Amniotic stem cell (primary cell): ENCODE measurements at places on chromosomes 3 and 15.

DNA sequence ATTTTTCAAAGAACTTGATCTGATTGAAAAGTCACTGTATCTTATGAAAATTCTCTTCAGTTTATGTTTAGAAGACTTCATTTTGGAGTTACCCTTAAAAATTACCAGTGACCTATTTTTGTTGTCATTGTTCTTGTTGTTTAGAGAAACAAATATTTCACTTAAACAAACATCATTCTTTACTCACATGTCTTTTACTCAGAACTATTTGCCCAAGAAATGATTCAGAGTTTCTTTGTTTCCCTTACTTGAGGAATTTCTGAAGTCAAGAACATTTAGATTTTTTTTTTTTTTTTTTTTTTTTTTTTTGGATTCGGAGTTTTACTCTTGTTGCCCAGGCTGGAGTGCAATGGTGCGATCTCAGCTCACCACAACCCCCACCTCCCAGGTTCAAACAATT, 259.6 kb upstream of the UBE2E1 start:
- no peak for DNase-seq

DNA sequence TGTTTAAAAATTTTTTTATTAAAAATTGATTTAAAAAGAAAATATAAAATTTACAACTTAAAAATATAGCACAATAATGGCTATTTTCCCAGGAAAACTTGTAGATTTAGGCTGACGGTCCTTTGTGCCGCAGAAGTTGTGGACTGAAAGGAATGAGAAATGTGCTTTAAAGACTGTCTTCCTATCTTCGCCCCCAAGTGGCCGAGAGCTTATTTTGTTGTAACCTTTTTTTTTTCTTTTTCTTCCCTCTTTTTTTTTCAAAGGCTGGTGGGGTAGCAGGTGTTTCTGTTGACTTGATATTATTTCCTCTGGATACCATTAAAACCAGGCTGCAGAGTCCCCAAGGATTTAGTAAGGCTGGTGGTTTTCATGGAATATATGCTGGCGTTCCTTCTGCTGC, 15.5 kb downstream of the SLC25A26 start:
- no peak for DNase-seq

DNA sequence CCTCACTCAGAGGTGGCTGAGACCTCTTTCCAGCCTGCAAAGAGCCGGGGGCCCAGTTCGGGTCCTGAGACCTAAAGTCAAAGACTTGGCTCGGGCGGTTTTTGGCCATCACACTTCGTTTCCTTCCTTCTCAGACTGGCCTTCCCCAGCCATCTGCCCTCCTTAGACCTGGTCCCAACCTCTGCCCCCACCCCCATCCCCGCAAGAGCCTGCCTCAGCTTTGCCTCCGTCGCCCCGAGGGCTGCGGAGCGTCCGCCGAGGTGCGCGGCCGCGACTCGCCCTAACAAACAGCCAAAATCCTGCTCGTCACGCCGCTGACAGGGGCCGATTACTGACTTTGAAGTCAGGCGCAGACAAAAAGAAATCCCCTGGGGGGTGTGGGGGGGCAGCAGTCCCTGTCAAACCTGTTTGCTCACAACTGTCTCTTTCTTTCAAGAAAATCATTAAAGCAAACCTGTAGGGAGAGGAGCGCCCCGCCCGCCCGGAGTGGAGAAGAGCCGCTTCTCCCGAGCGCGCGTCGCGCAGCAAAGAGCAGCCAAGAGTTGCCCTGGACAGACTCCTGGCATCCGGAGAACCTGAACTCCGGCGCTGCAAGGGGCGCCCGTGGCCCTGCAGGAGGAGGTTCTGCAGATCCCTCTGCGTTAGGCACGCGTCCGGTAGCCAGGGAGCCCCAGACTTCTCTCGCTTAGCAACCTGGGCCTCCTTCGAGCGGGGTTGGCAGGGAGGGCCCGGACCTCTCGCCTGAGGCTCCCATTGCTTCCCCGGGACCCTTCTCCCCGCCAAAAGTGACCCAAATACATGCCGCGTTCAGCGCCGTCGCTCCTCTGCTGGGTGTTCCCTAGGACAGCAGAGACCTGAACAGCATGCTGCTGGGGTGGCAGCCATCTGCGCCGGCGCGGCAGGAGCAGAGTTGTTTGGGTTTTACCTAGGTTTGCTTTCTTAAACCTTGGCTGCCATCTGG, 4.5 kb downstream of the SOX14 start:
- no peak for DNase-seq

DNA sequence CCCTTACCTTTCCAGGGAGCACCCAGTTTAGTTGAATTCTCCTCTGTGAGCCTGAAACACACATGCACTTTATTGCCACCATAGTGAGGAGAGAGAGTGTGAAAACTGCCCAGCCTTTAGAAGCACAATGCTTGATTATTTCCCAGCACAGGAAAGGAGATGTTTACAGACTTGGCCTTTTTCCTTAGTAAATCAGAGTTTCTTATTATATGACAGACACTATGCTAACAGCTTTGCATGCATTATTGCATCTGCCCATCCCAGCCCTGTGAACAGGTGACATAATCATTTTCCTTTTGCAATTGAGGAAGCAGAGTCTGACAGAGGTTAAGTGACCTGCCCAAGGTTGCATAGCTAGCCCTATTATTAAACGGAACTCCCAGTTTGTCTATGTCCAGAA, 36.5 kb downstream of the CAPN3 start:
- no peak for DNase-seq

GRCh38 chr15:35279811-35280210, 194.7 kb upstream of the NANOGP8 start:
- no peak for DNase-seq
